ENCODE measurements at places on chromosomes 2 and 18. TPM values are rescaled to one million over a fixed set of nuclear protein-coding genes. Genes with fewer than 3 reads are reported as not detected.

The FOXD4L1 gene
- not detected for total RNA-seq

The CCDC102B gene
- total RNA-seq, result 4.0 TPM

The GLI2 gene
- 53.0 TPM for total RNA-seq

The IL1RL2 gene
- total RNA-seq, result not detected

The SLC4A3 gene
- total RNA-seq, result 190 TPM

The ZFAND2B gene
- total RNA-seq, result 40.6 TPM

The USP40 gene
- total RNA-seq, result 36.2 TPM

The HDHD2 gene
- total RNA-seq, result 36.7 TPM

The GPR35 gene
- total RNA-seq, result 2.5 TPM
